ENCODE measurements at places on chromosomes 7 and 10.

- DNase-seq: no peak
Observed at GRCh38 chr7:130903358-130903974, 169.5 kb upstream of the KLF14 start.

GRCh38 chr7:129779602-129780256 is 168.2 kb downstream of the NRF1 start:
- DNase-seq: peak; percentile 36

DNA sequence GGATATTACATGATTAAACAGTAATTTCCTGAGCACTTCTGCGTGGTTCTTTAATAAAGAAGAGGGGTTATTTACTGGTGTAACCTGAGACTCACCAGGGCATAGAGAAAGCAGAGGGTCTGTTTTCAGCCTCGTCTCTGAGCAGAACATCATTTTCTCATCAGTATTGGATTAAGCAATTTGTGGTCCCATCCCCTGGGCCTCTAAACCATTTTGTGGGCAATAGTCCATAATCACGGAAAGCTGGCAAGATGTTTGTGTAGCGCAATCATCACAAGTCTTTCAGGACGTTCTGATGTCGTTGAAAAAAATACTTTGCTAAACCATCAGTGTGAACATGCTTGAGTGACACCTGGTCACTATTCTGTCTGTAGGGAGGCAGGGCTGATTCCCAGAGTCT is 37.1 kb upstream of the SEC61G start:
- DNase-seq: peak; percentile 6

DNA sequence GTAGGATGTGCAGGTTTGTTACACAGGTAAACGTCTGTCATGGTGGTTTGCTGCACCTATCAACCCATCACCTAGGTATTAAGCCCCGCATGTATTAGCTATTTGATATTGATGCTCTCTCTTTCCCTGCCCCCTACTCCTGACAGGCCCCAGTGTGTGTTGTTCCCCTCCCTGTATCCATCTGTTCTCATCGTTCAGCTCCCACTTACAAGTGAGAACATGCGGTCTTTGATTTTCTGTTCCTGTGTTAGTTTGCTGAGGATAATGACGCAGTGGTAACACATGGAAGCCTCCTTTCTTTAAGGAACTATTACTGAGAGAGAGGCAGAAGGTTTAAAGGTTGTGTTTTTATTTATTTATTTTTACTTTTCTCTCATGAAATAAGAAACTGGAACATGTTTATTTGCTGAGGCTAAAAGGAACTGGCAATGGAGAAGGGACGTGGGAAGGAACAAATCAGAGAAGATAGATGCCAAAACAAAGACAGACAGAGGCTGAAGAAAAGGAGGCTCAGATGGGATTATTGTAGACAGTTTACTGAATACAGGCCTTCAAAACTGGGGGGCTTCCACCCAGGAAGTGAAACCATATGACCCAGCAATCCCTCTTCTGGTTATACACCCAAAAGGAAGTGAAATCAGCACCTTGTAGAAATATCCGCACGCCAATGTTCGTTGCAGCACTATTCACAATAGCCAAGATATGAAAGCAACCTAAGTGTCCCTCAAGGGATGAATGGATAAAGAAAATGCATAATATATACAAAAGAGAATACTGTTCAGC is 556.3 kb downstream of the GRM8 start:
- no peak for DNase-seq

DNA sequence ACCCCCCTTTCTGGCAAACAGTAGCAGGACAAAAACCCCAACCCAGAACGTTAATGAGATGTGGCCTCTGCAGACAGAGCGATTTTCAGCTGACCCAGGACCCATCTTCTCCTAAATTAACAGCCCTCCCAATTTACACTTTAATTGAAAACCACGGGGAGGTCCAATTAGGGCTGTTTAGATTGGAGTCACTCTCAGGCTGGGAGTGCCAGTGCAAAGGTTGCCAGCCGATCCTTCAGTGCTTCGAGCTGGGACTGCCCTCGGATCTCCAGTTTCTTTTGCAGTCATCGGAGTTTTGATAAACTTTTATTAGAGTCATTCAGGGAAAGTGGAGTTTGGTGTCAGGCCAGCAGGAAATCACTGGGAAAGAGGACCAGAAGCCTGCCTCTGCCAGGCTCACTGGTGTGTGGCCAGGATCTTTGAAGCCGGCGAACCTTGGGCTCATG is 108.0 kb downstream of the DOCK1 start:
- DNase-seq: no peak

- DNase-seq: no peak
Observed at GRCh38 chr7:31647511-31647910, 39.5 kb upstream of the PPP1R17 start.

GRCh38 chr7:133613250-133613790 is 360.4 kb downstream of the EXOC4 start:
- DNase-seq: no peak

DNA sequence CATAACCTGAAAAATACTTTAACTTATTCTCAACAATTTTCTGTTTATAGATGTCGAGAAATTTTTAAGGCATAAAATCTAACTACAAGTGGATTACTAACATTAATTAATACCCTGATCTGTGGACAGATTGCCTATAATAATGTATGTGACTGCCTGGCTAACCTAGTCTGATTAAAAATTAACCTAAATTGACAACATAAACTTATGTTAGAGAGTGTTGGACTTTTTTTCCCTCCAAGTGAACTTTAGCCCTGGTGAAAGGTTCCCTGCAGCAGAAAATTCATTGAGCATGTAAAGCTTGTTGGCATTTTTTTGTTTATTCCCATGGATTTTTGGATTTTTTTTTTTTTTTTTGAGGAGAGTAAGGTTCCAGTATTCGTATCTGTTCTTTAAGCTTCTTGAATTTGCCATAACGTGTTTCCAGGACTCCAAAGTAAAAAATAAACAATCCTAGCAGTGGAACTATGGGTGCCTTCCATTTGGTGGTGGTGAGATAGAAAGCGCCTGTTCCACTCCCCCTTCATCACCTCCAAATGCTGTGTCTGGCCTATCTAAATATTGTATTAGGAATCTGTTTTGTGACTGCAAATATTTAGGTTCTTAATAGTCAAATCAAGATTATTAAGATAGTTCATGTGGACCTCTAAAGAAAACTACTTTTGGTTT is 36.1 kb downstream of the NET1 start:
- no peak for DNase-seq

Data from NCI-H1092 (cell line).